ENCODE measurements at places on chromosomes 5 and 9. TPM values are rescaled to one million over a fixed set of nuclear protein-coding genes. Genes with fewer than 3 reads are reported as not detected.

The FXN gene
- total RNA-seq: 4.2 TPM

The FOXD4L4 gene
- total RNA-seq: not detected

The PPIC gene
- total RNA-seq: 45.7 TPM

The SMIM33 gene
- not detected for total RNA-seq

GRCh38 chr9:101455656-101456240 lies 20.2 kb upstream of the ALDOB start:
- no peak for DNase-seq

GRCh38 chr9:134872482-134873231 lies 8.0 kb upstream of the FCN2 start:
- DNase-seq: no peak

GRCh38 chr9:33690143-33690933 lies 105.0 kb upstream of the PRSS3 start:
- DNase-seq: no peak

DNA sequence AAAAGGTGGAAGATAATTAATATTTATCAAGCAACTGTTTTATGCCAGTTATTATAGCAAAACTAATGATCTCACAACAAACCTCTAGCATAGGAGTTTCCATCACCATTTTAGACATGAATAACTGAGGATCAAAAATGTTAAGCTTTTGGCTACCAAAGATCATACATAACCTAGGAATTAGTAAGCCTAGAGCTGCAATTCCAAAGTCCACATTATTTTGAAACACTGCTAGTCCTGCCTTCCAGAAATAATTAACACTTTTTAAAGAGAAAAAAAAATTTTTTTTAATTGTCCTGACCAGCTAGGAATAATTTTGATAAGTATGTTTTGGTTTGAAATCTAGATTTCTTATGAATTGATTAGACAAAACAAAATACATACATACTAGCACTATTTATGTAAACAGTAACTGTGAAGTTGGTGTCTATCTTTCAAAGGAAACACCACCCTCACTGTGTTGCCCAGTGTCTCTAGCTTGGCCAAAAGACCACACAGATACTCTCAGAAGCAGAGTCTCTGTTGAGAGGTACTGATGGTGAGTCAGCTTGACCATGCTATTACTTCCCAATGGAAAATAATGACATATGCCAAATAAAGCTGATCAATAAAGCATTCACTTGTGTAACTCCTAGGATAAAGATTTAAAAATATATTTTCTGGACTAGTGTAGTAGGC lies 422.4 kb downstream of the CCDC171 start:
- DNase-seq: no peak

DNA sequence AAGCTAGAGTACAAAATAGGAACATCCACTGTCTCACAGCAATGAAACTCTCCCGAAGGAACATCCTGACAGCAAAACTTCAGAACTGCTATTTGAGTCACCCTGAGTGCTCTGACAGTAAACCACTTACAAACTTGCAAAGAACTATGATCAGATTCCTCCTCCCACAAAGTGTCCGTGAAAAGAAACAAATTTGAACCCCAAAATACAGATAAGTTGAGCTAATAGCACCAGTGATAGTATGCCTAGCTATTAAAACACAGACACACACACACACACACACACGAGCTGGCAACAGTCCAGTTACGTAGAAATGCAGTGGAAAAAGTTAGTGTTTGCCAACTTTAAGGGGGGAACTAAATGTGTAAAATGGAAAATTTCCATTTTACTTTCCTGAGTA lies 3.1 kb upstream of the GLIS3 start:
- DNase-seq: no peak

GRCh38 chr5:178392931-178393394 lies 160.4 kb upstream of the PHYKPL start:
- no peak for DNase-seq

All from esophagus muscularis mucosa (tissue), 4 donors.